NCI-H1436 treated with DMSO at 0.1 percent for 48 hours (cell line): ENCODE measurements at places on chromosomes 3 and 15.
A peak's percentile ranks its signal among the peaks of the same experiment; 100 is the strongest.

GRCh38 chr3:128344052-128344735 is 122.5 kb downstream of the DNAJB8 start:
- no peak for DNase-seq

DNA sequence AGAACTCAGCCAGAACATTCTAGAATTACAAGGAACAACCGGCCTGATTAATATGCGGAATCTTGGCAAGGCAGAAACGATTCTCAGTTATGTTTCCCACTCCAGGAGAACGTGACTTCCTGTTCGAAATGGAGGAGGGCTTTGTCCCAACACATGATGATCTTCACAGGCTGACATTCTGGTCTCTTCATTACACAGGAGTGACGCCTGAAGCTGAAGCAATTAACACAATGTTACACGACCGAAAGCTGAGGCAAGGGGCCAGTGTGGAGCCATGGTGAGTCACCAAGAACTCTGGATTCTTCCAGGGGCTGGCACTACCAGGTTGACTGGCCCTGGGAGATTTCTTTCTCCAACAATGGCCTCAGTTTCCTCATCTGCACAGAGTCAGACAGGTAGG is 40.9 kb downstream of the RFTN1 start:
- no peak for DNase-seq

GRCh38 chr15:38954090-38954489 is 389.5 kb upstream of the RASGRP1 start:
- DNase-seq, result no peak

DNA sequence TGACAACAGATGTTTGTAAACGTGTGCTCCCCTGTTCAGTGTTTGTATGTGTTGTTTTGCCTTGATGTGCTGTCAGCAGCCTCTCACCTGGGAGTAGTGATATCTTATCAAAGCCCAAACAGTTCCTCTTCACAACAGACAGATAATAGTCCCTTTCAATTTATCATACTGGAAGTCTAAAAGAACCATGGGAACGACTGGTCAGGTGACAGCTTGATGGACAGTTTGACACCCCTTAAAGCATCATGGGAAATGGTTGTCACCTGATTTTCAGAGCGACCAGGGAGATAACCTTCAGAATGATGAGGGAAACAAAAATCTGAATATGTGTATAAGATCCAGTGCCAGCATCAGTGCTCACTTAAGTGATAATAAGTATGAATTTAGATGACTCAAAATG is 146.3 kb upstream of the SOX2 start:
- DNase-seq, result no peak

DNA sequence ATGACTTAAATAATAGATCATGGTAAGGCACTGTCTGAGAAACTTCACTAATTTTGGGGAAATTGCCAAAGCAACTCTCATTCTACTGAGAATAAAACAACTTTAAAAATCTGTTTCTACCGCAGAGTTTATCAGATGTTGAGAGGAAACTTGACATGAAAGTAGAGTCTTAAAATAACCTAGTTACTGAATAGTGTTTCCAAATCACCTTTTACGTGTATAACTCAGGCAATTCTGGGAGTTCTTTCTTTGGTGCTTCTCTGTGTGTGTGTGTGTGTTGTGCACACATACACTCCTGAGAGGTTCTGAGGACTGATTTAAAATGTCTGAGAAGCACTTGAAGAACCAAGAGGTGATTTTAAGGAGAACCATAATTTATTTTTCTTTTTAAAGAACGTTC is 236.6 kb downstream of the SV2B start:
- DNase-seq, result no peak

- no peak for DNase-seq
These were observed 33.4 kb downstream of the MASP1 start for GRCh38 chr3:187257992-187258692.

- DNase-seq, result no peak
These were observed 271.0 kb downstream of the GABRG3 start for GRCh38 chr15:27241943-27242342.

- DNase-seq, result no peak
These were observed 97.7 kb upstream of the PHLDB2 start for GRCh38 chr3:111761309-111761795.

DNA sequence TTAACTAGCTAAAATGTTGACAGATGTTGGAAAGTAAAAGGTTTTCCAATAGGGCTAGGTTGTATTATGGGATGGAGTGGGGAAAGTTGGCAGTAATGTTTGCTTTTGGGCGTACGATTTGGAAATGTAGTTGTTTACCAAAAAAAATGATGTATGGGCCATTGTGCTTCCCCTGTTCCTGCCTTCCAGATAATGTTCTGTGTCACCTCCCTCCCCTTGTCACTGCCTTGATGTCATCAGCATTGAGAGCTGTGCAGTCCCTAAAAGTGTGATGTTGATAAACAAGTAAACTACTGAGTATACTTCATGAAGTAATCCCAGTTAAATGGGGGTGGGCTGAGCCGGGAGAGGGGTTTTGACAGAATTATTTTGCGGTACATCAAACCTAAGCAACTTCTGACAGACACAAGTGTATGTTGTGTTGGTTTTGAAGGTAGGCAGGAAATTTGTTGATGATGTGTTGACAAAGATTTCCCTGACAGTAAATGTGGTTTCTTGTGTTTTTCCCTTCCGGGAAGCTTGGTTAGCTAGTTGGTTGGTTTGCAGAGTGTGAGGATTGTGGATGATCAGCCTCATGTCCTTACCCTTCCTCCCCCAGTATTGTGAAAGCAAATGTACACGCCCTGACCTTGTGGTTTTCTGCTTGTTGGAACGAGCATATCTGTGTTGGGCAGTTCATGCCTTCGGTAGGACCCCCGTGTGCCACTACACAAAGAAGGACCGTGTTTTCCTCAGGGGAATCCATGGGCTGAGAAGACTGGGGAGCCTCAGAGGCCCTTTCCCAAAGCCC is 87.3 kb downstream of the PGPEP1L start:
- DNase-seq, result no peak

- no peak for DNase-seq
These were observed at the start of gene SLC25A38 for GRCh38 chr3:39383045-39383880. Gene SLC25A38, plus strand, starts transcription at chr3:39383370. Its CDS starts 355 bp downstream, at chr3:39383725.

GRCh38 chr3:21599890-21600289 is 151.1 kb downstream of the ZNF385D start:
- no peak for DNase-seq

DNA sequence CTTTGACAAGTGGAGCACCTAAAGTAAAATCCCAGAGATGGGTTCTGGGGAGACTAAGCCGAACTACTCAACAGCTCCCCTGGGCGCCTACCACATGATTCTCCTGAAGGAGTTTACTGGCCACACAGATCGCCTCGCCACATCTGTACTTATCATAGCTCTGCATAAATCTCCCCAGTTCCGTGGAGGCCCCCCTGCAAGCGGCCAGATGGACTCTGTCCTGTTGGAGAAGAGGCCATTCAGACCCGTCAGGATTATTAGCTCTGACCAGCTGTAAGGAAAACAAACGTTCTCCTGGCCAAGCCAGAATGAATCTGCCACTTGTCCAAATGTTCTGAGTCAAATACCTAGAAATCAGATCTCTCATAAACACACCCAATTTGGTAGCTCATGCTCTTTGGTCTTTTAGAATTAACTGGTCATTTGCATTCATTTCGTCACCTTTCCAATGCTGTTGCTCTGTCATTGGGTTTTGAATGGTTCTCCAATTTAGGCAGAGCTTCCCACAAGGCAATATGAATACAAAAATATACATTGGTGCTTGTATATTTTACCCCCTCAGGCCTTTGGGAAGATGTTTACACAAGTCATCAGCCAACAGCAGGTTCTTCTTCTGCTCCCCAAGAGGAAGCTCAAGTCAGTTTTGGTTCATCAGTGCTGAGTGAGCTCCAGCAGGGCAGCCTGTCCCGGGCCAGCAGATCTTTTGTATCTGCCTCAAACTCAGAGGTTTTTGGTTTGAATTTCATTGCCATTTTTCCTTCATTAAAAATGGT is 124.5 kb downstream of the THSD4 start:
- DNase-seq, result no peak

DNA sequence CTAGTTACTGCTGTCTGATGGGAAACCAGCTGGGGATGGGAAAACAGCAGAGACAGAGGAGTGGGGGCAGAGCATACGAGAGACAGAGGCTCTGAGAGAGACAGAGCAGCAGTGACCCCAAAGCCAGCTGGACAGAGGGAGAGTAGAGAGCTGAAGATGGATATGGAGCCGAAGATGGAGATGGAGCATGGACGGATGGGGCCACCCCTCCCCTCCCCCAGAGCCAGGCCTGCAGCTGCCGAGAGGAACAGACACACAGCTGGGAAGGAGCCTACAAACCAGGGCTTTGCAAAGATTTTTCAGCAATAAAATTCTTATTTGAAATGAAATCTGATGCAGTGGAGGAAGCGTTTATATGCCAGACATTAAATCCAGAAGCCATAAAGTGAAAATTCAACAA is 167.6 kb upstream of the LINGO1 start:
- DNase-seq, result no peak

DNA sequence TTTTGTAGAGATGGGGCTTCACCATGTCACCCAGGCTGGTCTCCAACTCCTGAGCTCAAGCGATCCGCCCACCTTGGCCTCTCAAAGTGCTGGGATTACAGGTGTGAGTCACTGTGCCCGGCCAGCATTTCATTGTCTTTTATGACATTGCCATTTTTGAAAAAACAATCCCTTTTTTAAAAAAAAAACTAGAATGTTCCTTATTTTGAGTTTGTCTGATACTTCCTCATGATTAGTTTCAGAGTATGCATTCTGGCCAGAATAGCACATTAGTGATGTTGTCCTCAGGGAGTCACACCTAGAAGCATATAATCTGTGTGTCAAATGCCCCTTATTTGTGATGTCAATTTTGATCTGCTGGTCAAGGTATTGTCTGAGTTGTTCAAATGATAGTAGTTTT is 21.2 kb upstream of the NMD3 start:
- no peak for DNase-seq

GRCh38 chr15:52306270-52306669 is 10.7 kb upstream of the MYO5C start:
- DNase-seq, result no peak

GRCh38 chr3:102536456-102536855 is 101.6 kb downstream of the ZPLD1 start:
- DNase-seq, result peak; percentile 38

GRCh38 chr3:11060500-11061251 is 68.1 kb downstream of the SLC6A1 start:
- DNase-seq, result no peak

GRCh38 chr15:37485056-37485455 is 384.7 kb upstream of the MEIS2 start:
- no peak for DNase-seq

DNA sequence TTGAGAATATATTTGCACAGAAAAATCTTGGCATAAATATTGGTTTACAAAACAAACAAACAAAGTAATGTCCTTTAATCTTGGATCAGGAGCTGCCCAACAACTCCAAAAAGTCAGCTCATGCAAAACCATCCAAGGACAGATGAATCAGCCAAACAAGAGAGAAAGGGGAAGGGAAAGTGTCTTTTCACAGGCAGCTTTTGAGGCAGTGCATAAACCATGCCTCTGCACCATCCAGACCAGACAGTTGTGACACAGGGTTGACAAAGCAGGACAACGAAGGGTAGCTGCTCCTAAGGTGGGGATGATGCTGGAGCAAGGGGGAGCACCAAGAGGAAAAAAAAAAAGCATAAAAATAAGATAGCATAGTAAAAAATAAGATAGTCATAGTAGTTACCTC is 8.7 kb downstream of the CD86 start:
- DNase-seq, result no peak

- no peak for DNase-seq
These were observed 1.2 kb downstream of the LPCAT4 start for GRCh38 chr15:34365836-34366235.

DNA sequence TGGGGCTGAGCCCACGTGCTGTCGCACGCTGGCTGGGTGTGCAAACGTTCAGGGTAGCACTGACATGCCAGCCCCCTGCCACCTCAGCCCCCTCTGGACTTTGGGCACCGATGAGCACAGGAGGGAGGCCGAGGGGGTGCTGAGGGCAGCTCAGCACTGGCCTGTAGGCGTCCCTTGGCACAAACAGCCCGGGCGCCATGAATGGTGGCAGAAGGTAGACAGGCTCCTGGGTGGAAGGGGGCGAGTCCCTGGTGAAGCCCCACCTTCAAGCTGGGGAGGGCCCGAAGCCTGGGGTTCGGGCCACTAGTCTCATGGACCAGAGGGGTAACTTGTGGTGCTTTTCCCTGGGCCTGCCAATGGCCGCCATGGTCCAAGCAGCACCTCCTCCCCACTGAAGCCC is 70.7 kb downstream of the GLB1 start:
- no peak for DNase-seq

- no peak for DNase-seq
These were observed 1.4 kb downstream of the TOMM70 start for GRCh38 chr3:100399341-100400071.

DNA sequence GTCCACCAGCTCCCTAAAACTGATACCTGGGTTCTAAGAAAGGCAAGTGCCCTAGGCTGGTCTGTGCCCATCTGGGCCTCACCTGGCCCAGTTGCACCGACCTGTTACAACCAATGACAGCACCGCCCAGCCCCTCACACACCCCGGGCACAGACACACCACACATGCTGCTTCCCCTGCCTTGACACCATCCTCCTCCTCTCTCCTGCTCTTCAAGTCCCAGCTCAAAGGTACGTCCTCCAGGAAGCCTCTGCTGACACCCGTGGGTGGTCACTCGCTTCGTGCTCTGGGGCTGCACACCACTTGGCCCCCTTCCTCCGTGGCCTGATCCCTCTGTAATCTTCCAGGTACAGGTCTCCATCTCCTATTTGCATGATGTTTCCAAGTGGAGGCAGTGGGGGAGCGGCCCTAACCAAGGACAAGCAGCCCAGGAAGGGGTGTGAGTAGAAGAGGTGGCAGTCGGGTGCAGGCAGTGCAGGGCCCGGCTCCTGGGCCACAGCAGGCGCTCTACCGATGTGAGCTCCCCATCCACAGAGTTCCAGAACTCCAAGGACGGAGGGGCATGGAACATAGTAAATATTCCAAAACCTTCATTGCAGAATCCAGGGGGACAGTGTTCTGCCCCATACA is 144.6 kb downstream of the NUP210 start:
- no peak for DNase-seq

- DNase-seq, result no peak
These were observed 212.1 kb downstream of the P3H2 start for GRCh38 chr3:189908646-189909045.

DNA sequence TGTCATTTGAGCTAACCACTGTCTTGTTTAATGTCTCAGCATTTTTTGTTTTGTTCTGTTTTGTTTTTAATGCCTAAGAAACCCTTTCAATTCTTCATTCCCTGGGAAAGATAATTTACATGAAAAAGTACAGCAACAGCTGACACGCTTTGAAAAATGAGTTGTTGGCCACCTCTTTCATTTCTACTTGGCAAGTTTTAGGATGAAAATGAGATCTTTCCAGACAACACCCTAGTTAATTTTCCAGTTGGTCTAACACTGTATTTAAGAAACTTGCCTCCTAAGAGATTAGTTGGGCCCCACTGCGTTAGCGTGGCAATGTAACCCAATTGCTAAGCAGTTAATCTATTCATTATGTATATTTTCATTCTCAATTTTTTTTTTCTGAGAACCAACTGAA is 194.0 kb upstream of the LRRN1 start:
- DNase-seq, result no peak

GRCh38 chr3:9129365-9129764 is 120.1 kb downstream of the SRGAP3 start:
- no peak for DNase-seq
